ENCODE measurements at places on chromosomes 12 and 14. TPM values are rescaled to one million over a fixed set of nuclear protein-coding genes. Genes with fewer than 3 reads are reported as not detected.

- DNase-seq = no peak
These were observed 283.1 kb downstream of the CACNA1C start for GRCh38 chr12:2335916-2336315.

GRCh38 chr12:114361992-114362391, 44.0 kb downstream of the TBX5 start:
- no peak for DNase-seq

DNA sequence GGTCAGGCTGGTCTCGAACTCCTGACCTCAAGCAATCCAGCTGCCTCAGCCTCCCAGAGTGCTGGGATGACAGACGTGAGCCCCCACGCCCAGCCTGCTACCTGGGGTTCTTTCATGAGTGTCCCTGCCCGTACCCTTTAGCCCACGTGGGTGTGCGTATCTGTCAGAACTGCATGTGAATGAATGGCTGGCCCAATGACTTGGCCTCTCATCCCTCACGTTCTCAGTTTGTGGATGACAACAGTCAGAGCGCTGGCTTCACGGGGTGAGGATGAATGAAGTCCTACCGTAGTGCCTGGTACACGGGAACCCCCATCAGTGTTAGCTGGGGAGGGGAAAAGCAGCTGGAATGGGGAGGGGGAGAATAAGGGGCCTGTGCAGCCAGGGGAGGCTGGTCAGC, 16.1 kb upstream of the ZDHHC22 start:
- DNase-seq = no peak

DNA sequence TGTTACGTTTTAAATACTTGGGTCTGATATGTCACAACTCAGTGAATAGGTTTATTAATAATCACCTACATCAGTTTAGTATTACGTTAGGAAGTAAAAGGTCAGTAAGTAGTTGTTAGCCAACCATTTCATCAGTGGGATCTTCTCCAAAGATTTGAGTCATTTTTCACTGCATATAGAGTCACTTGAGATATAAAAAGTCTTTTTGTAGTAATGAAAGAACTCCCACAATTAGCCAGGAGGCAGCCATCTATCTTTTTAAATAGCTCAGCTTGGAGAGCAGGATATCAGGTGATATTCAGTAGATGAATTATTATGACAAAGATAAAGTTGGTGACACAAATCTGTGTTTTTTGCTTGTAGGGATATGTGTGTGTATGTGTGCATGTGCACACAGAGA, 309.3 kb downstream of the PDZRN4 start:
- DNase-seq = no peak

DNA sequence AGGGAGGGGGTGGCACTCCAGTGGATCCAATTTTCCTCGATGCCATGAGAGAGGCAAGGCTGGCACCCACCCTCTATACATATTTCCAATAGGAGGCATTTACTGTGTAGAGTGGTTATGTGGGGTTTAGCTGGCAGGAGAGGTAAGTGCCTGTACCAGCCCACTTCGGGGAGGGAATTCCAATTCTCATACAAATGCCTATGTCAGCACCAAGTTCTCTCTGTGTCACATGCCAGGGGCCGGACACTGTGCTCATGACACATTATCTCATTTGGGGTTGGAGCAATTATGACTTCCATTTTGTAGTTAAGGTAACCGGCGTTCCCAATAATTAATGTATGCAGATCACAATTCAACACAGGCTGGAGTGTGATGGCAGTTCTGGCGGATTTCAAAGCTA, 284.3 kb downstream of the KSR2 start:
- no peak for DNase-seq

DNA sequence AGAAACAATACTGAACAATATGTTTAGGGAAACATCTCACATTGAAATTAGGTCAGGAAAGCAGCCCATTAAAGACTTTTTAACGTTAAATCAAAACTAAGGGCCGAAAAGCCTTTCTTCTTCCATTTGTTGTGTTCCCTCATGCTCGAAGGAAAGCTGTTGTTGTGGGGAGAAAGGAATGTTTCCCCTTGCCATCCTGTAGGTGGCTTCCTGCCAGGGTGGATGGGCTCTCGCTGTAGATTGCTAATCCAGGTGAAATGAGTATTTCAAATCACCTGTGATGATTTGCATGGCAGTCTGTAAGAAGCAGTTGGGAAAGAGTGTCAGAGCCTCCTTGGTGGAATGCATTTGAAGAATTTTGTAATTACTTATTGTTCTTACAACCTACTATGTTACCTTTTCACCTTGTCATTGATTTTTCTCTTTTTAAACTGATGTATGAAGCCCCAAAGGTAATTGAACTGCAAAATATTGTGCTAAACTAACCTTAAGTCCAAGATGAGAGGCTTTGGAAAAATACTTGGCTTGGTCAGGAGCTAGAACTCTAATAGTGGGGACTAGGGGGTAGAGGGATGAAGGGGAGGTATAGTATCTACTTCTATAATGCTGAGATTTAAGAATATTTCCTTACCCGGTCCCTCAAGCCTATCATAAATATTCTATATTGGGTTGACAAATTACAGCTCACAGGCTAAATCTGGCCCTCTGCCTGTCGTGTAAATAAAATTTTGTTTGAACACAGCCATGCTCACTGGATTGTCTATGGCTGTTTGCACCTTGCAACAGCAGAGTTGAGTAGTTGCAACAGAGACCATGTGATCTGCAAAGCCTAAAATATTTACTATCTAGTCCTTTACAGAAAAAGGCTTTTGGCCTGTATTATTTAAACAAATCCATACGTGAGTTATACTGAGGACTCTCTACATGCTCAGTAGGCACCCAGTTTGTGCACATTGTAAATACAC, 7.7 kb upstream of the DCP1B start:
- DNase-seq = no peak

IPO4 gene
- 22.9 TPM for total RNA-seq

GNB3 gene
- 0.72 TPM for total RNA-seq

RD3L gene
- not detected for total RNA-seq

DPPA3 gene
- total RNA-seq = not detected

IRAK3 gene
- 3.5 TPM for total RNA-seq
